Cortex of kidney (tissue), 1 donor: ENCODE measurements at places on chromosomes 11 and 22.

- no peak for DNase-seq
Observed at GRCh38 chr11:112558691-112559090, 298.0 kb upstream of the PLET1 start.

DNA sequence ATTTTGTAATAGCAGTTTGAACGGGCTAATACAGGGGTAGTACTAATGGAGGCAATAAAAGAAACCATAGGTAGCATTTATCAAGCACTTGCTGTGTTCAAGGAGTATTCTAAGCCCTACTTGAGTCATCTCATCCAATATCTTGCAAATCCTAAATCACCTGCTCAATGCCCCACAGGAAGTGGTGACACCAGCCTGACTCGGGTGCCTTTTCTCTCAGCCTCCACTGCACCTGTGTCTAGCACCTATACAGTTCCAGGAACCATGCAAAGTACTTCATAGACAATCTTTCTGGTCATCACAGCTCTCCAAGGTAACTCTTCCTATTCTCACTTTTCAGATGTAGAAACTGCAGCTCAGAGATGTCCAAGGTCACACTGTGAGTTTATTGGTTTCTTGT, 98.0 kb downstream of the PRR5L start:
- DNase-seq, result no peak

- no peak for DNase-seq
Observed at GRCh38 chr11:19814421-19814820, 101.8 kb downstream of the NAV2 start.

DNA sequence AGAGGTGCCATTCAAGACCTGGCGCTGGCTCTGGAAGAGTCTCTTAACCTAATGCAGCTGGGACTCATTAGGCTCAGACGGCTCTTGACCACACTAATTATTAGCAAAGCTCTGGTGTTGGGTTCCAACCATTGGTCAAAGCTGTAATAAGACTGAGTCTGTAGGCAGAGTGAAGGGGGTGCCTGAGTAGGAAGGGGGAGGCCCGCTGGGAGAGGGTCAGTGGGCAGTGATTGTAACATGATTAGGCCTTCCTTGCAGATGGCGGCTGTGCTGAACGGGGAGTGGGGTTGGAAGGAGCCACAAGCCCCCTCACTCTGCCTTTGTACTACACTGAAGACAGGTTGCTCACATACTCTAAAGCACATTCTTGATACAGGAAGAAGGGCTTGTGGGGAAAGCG, 5.2 kb downstream of the SRPRA start:
- no peak for DNase-seq

- no peak for DNase-seq
Observed at GRCh38 chr11:27179334-27179733, 138.7 kb downstream of the BBOX1 start.

GRCh38 chr11:119107538-119108145, 498 bp downstream of the C2CD2L start:
- DNase-seq, result no peak

DNA sequence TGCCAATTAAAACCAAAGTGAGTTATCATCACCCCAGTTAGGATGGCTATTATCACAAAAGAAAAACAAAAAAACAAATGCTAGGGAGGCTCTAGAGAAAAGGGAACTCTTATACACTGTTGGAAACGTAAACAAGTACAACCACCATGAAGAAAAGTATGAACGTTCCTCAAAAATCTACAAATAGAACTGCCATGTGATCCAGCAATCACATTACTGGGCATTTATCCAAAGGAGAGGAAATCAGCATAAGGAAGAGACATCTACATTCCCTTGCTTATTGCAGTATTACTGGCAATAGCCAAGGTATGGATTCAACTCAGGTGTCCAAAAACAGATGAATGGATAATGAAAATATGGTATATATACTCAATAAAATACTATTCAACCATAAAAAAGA, 1145.1 kb downstream of the LRRC4C start:
- no peak for DNase-seq

- DNase-seq, result no peak
Observed at GRCh38 chr11:125036933-125037332, 26.2 kb upstream of the SLC37A2 start.

DNA sequence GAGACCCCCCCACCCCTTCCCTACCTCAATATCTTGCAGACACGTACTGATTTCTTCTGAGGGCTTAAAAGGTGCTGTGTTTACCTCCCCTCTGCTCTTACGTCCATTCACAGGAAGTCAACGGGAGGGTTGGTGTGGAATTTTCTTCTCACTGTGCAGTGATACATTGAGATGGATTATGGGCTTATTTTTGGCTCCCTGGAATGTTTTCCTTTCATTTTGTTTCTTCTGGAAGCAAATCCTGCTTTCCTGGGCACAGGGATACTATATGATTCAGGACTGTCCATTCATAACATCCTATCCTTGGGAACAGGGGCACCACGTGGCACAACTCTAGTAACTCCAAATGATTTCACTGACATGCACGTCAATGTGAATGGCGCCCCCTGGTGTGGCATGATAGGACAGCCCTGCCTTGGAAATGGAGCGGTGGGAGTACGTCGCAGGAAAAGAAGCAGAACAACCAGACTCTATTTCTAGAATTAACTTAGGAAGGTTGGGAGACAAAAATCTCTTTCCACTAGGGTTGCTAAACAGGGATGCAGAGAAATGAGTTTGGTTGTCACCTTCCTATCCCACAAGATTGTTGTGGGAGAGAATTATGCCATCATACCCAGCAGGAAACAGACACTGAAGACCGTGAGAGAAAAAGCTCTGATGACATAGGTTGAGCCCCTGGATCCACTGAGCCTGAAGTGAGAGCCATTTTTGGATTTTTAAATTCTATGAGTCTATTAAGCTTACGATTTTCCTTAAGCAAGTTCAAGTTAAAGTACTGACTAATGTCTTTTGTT, 146.5 kb upstream of the RAG2 start:
- no peak for DNase-seq

DNA sequence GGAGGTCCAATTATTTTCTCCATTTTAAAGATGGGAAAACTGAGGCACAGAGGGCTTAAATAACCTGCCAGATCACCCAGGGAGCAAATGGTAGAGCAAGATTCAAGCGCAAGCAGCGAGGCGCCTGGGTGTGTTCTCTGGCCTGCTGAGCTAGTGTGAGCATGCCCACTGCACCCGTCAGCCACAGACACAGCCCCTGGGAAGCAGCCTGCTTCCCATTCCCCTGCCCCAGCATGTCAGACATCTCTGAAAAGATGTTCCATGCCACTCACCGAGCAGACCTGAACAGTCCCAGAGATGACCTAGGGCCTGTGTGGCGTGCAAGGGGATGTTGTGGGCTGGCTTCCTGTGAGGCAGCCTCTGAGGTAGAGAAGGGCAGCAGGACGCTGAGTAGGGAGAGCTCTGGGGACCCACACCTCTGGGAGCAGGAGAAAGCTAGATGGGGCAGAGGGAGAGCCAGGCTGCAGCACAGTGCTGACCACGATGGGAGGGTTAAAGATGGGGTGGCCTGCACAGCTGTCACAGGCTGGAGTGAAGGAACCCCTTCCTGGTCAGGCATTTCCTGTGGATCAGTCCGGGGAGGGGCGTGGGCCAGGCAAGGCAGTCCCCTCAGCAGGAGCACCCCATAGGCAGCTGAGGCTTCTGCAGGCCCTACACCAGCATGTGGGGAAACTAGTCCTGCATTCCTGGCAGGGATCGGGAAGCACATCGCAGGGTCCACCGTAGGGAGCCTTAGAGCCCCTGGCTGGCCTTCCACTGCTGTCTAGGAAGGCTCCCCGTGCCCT, 101.4 kb downstream of the GALNT18 start:
- no peak for DNase-seq

- no peak for DNase-seq
Observed at GRCh38 chr11:12276831-12277475, 100.4 kb upstream of the PARVA start.

- DNase-seq, result no peak
Observed at GRCh38 chr11:26134481-26135355, 197.2 kb upstream of the ANO3 start.

- no peak for DNase-seq
Observed at GRCh38 chr11:128515826-128516778, 71.3 kb downstream of the ETS1 start.

GRCh38 chr11:65243797-65244196, 18.0 kb upstream of the POLA2 start:
- DNase-seq, result no peak

- DNase-seq, result no peak
Observed at GRCh38 chr11:134471087-134471715, 59.2 kb upstream of the B3GAT1 start.

GRCh38 chr11:95577716-95578460, 211.7 kb downstream of the FAM76B start:
- no peak for DNase-seq

DNA sequence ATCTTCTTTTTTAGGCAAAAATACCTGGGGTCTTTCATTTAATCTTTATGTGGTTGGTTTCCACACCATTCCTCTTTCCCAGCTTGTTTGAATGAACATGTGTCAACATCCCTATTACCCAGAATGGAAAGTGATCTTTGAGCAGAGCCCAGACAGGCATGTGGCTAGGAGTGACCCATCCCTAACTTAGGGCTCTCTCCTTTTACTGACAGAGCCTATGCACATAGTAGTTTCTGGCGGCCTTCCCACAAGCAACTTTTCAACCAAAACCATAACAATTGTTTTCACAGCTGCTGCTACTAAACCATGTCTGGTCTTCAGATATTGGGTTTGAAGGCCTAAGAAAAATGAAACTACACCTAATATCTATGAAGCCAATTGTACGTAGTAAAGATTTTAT, 107.5 kb downstream of the TENM4 start:
- DNase-seq, result no peak

DNA sequence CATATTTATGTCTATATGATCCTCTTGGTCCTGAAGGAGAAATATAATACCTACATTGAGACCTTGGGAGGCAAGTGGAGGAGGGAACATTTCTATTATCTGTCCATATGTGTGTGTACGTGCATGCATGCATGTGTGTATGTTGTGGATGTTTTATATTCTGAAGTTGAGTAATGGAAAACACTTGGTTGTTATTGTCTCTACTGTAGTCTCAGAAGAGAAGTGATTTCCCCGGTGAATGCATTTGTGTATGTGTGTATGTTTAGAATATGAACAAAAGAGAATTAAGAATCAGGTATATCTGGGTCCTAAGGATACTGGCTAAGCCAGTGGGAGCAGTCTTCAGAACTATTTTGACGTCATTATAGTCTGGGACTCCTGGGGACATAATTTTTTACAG, at the start of gene OR52N1:
Gene OR52N1 (minus strand): TSS at position 101 of the 400 bp plus-strand sequence. CDS start 2,449 bp downstream, outside the sequence.
- no peak for DNase-seq

DNA sequence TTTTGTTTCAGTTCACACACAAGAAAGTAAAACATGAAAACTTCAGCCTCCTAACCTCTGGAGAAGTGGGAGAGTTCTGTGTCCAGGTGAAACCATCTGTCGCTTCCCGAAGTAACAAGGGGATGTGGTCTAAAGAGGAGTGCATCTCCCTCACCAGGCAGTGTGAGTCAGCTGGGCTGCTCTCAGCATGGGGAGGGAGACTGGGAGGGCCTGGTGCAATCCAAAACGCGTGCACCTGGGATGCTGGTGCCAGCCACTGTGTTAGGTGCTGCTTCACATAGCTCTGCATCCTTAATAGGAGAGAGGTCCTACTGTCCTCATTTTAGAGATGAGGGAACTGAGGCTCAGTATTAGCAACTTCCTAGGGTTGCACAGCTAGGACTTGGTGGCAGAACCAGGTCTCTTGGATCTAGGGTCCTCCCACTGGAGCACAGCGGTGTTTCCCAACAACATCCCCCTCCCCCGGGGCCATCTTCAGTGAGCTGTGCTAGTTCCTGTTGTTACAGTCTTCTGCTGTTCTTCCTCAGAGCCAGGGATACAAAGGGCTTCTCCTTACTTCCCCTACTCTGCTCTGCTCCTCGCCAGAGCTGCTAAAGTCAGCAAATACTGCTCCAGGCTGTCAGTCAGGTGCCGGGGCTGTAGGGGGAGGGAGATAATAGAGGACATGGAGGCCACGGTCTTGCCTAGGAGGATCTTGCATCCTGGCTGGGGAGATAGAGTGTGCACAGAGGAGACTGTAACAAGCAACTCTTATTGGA, 8.0 kb downstream of the IL10RA start:
- DNase-seq, result no peak

- no peak for DNase-seq
Observed at GRCh38 chr22:40694411-40694810, 15.1 kb downstream of the MCHR1 start.

GRCh38 chr11:5368502-5369043, 15.0 kb upstream of the OR51M1 start:
- no peak for DNase-seq

DNA sequence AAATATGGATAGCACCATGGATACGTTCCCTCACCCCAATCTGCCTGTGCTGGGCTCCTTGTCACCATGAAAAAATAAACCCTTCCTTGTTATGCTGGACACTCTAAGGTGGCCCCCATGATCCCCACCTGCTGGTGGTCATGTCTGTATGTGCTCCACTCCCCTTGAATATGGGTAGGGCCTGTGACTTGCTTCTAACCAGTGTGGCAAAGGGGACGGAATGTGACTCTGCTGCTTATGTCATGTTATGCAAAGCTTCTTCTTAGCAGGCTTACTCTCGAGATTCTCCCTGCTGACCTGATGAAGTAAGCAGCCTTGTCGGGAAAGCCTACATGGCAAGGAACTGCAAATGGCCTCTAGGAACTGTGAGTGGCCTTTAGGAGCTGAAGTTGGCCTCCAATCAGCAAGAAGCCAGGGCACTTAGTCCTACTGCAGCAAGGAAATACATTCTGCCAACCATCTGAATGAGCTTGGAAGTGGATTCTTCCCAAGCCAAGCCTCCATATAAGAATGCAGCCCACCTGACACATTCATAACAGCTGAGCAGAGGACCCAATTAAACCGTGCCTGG, 159.9 kb downstream of the CCDC34 start:
- DNase-seq, result no peak

GRCh38 chr11:3340025-3340424, 38.9 kb downstream of the ZNF195 start:
- no peak for DNase-seq

DNA sequence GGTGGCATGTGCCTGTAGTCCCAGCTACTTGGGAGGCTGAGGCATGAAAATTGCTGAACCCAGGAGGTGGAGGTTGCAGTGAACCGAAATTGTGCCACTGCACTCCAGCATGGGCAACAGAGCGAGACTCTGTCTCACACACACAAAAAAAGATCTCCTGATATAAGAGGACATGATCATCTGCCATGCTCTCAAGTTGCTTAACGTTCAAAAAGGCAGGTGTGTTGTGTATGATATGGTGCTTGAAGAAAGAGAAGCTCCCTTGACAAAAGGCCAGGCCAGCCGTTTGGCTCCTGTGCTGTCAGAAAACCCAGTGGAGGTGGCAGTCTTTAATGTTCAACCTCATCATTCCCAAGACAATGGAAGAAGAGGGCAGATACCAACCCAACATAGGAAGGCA, 117.3 kb upstream of the PLET1 start:
- DNase-seq, result no peak

- DNase-seq, result no peak
Observed at GRCh38 chr22:19802001-19802893, 41.7 kb downstream of the TBX1 start.

DNA sequence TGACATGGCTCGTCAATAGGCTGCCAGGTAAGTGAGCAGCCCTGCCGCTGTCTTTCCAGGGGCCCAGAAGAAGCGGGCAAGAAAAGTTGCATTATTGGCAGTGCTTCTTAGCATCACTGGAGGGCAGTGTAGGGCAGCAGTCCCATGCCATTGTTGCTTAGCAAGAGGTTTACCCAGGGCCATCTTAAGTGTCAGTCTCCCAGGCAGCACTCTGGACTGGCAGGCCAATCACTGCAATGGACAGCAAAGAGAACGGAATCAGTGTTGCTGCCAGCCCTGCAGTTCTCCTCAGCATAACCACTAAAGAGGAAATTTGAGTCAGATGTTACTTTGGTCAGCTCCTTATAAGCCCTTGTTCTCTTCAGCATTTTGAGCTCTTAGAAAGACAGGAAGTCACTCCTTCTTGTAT, 13.4 kb upstream of the GRK2 start:
- DNase-seq, result no peak
